ENCODE measurements at places on chromosomes 7 and 10.

DNA sequence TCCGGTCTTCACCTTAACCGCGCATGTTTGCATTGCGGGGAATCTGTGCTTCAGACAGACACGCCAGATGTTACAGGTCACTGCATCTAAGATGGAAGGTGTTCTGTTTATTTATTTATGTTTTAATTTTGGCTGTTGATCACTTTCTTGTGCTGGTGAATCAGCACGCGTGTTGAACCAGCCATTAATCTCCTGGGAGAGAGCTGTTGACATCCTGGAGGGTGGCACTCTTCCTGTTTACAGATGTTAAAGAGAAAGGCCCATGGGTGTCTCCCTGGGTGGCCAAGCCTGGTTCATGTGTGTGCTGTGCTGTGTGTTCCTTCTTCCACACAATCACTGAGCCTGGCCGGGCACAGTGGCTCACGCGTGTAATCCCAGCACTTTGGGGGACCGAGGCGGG, 355.3 kb downstream of the PAXIP1 start:
- DNase-seq: no peak
- H3K4me3 ChIP-seq: no peak overlapping the region
- no peaks in the 10 kb centered on the region for H3K36me3 ChIP-seq
- H3K27me3 ChIP-seq: no peaks in the 10 kb centered on the region

- peak overlapping the region; percentile 96 for H3K4me3 ChIP-seq
- no peak for DNase-seq
- H3K4me1 ChIP-seq: peaks cover 49% of the 10 kb centered on the region
- H3K27ac ChIP-seq: peak overlapping the region; percentile 86
- peaks cover 2% of the 10 kb centered on the region for H3K36me3 ChIP-seq
- H3K27me3 ChIP-seq: no peaks in the 10 kb centered on the region
These were observed 94.0 kb downstream of the ELMO1 start for GRCh38 chr7:37354656-37355131.

- no peak overlapping the region for H3K27ac ChIP-seq
- H3K4me3 ChIP-seq: no peak overlapping the region
- DNase-seq: no peak
- peaks cover 91% of the 10 kb centered on the region for H3K36me3 ChIP-seq
- peaks cover 3% of the 10 kb centered on the region for H3K4me1 ChIP-seq
These were observed 7.6 kb downstream of the NOLC1 start for GRCh38 chr10:102159831-102160230.

- no peak for DNase-seq
- no peaks in the 10 kb centered on the region for H3K27me3 ChIP-seq
- peaks cover 40% of the 10 kb centered on the region for H3K36me3 ChIP-seq
- H3K4me1 ChIP-seq: peaks cover 3% of the 10 kb centered on the region
- H3K4me3 ChIP-seq: no peak overlapping the region
These were observed 22.9 kb downstream of the ATE1 start for GRCh38 chr10:121904888-121905287.

- H3K36me3 ChIP-seq: peaks cover 23% of the 10 kb centered on the region
- H3K4me3 ChIP-seq: no peak overlapping the region
- peaks cover 75% of the 10 kb centered on the region for H3K4me1 ChIP-seq
These were observed 162.3 kb downstream of the CAMK1D start for GRCh38 chr10:12511651-12512050.

DNA sequence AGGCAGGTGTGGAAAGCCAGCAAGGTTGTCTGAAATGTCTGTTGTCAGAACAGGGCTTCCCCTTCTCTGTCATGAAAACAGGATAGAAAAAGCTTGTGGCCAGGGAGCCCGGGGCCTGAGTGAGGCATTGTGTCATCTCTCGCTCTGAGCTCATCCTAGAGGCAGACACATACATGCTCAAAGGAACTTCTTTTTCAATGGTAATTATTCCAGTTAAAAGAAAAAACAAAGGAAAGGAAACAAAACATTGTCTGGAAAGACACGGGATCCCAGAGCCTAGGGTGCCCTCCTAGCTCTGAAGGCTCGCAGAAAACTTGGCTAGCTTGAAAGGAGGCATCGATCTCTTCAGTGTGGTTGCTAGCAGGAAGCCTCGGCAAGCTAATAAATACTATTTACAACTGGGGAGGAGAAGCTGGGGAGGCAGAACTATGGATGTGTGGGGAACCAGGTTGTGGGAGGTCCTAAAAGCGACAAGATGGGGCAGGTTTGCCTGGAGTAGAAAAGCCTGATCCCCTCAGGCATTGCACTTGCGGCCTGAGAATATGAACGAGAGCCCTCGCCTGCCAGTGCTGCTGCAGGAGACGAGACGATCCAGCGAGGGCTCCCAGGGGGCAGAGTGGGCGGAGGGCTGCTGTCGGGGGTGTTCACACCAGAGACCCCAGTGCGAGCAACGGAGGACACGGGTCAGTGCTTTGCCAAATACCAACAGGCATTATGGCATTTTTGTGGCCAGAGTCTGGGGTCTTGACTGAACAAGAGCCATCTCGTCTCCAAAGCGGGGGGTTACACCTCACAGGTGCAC, 32.8 kb upstream of the DGKI start:
- no peaks in the 10 kb centered on the region for H3K27me3 ChIP-seq
- H3K4me1 ChIP-seq: no peaks in the 10 kb centered on the region
- H3K36me3 ChIP-seq: peaks cover 72% of the 10 kb centered on the region
- no peak for DNase-seq
- H3K4me3 ChIP-seq: no peak overlapping the region
- no peak overlapping the region for H3K27ac ChIP-seq
